Fibroblast of skin of right quadriceps (primary cell): ENCODE measurements at places on chromosomes 12 and 14.

DNA sequence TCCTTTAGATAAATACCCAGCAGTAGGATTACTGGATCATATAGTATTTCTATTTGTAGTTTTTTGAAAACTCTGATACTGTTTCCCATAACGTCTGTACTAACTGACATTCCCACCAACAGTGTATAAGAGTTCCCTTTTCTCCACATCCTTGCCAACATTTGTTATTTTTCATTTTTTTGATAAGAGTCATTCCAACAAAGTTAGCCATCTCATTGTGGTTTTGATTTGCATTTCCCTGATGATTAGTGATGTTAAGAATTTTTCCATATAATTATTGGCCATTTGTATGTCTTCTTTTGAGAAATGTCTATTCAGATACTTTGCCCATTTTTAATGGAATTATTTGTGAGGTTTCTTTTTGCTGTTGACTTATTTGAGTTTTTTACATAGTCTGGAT, 486.0 kb downstream of the FLRT2 start:
- peak; percentile 83 for DNase-seq

DNA sequence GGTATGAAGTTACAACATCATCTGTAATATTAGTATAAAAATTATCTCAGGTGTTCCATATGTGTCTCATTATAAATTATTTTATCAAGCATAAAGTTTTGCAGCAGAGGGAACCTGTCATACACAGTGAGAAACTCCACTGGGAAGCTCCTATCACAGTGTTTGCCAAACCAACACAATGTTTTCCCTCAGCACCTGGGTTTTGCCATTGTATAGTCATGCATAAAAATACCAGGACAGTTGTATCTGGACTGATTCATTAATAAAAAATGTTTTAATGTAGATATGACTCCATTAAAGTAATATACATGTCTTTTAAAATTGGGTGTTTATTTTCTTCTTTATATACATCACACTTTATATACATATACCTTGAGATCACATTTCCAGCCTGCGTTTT, 56.6 kb downstream of the METTL25 start:
- DNase-seq = no peak

DNA sequence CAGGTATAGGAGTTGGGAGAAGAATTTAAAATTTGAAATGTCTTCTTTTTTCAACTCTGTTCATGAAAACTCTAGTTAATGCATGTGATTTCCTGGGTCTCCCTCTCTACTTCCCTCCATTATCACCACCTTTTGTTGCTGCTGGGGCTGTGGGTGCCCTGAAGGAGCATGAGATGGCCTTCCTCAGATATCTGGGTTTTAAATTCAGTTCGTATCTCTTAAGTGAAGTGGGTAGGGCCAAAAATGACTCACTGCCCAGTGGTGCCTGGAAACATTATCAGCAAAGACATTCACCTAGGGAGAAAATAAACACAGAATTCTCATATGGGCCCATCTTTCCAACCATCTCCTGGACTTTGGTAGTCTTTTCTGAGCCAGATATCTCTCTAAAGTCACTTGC, 234.9 kb upstream of the PLEKHG7 start:
- no peak for DNase-seq

- DNase-seq = no peak
These were observed 966 bp upstream of the PCBP2 start for GRCh38 chr12:53450936-53451335.

GRCh38 chr12:98594050-98594835, 757 bp downstream of the SLC25A3 start:
- peak; percentile 10 for DNase-seq

DNA sequence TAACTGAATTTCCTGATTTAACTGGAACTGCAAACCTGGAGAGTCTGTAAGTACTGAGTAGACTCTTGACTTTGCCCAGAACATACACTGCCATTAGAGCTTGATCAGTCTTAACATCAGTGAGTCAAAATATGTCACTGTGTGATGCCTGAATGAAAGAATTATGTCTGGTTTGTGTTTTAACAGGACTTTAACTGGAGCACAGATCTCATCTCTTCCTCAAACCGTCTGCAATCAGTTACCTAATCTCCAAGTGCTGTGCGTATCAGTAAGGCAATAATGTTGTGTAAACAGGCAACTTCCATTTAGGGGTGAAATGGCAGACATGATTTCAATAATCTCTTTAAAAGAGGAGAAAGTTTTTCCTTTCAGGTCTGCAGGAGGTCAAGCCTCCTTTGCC, 97.0 kb downstream of the ZFC3H1 start:
- no peak for DNase-seq

GRCh38 chr14:103293465-103293864, 40.6 kb upstream of the EIF5 start:
- no peak for DNase-seq

DNA sequence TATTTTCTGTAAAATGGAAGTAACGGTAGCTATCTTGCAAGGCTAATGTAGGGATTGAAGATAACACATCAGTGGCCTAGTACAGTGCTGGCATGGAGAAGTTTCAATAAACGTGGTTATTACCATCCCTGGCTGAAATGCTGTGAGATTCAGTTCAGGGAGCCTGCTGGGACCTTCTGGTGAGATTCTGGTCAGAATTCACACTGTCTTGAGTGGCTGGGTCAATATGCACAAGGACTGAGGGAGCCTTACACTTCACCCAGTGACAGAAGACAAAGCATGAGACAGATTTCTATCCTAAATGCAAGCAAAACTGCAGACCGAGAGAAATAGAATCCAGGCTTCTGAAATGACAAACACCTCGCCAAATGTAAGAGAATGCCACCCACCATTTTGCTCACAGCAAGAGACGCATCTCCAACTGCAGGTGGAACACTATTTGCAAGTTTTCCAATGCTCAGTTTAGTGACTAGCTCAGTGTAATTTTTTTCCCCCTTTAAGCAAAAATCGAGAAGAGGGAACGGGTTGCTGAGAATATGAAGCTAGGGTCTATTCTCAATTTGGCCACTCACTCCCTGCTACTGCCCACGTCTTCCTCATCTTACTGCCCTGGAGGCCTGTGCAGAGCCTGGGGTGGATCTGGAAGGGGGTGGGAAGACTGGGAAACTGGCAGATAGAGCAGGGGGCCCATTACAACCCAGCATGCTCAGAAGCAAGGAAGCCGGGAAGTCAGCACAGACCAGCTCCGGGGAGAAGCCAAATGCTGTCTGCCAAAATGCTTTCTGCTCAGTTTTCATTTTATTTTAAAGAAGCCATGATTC, 201.3 kb downstream of the TTC7B start:
- no peak for DNase-seq
